ENCODE measurements at places on chromosomes 3 and 15.

DNA sequence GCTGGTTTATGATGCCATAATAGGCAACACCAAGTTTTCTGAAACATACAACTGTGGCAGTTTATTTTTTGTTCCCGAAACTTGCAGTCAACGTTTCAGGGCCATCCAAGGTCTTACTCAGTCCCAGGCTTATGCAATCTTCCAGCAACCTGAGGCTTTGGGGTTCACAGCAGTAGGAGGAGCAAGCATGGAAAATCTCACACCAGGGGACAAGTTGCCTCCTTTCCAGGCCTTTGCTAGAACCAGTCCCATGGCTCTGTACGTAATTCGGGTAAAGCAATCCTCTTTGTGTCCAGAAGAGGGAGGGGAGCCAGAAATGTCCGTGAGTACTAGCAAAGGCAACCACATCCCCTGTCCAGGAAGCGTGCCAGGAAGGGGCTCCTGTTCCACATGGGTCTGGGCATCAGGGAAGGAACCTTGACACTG lies 4.7 kb upstream of the FAM240A start:
- no peak for DNase-seq

DNA sequence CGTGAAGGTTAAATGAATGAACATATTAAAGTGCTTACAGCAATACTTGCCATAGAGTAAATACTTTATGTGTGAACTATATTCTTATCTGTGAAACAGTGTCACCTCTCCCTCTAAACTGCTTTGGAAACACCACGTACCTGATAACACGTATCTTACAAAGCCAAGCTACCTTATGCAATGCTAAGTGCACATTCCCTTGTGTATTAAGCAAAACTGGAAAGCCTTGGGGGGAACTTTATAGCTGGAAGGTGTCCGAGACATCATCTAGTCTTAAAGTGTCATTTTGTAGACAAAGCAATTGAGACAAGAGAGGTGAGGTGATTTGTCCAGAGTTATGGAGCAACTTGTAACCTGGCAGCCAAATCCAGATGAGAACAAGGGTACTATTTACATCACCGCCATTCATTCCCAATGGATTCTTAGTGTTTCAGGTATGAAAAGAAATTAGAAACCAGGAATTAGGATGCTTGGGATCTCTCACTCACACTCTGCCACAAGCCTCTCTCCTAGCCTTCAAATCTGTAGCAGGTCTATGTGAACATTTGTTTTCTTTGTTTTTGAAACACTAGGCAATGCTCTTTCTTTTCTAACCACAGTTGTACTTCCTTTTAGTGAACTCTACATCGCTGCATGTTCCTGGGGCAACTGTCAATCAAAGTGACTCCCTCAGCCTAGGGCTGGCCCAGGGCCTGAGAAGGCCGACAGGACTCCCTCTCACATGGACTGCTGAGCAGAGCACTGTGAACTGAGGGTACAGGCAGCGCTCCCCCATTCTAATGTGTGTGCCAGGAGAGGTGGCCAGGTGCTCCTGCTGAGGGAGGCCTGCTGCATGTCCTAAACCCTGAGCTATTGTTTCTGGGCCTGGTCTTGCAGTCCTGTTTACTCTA lies 13.9 kb upstream of the MGLL start:
- DNase-seq, result no peak

DNA sequence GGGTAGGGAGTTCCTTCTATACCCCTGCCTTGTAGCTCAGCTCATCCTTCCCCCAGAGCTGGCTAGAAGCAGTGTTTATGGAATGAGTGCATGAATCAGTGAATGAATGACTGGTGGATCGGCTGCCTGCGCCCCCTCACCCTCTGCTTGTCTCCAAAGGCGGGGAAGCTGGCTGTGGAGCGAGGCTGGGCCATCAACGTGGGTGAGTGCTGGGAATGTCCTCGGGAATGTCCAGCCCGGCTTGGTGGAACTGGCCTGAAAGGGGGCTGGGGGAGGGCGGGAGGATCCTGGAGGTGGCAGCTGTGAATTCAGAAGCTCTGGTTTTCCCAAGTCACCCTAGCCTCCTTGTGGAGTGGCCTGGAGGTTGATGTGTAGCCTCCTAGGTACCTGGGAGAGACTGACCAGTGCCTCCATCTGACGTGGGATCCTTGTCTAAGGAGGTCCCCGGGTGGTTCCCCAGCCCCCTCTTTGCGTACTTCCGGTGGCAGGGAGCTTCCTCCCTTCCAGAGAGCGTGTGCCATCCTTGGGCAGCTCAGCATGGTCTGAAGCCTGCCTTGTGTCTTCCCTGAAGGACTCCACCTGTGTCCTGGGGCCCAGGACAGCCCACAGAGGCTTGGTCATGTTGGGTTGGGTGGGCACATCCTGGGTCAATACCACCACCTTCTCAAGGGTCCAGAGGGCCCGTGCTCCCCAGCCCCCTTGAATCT lies 18.4 kb downstream of the HDAC11 start:
- no peak for DNase-seq

DNA sequence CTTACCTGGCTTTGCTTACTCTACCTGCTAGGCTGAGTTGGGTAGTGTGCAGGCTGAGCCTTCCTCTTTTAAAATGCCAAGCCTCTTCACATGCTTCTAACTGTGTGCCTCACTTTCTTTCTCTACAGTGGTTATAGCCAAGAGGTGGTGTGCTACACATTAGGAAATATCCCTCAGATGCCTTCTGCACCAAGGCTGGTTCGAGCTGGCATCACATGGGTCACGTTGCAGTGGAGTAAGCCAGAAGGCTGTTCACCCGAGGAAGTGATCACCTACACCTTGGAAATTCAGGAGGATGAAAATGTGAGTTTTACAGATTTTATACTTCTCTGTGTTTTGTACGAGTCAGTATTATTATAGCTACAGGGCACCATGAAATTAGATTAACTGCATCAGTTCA lies 117.8 kb downstream of the GHSR start:
- no peak for DNase-seq

DNA sequence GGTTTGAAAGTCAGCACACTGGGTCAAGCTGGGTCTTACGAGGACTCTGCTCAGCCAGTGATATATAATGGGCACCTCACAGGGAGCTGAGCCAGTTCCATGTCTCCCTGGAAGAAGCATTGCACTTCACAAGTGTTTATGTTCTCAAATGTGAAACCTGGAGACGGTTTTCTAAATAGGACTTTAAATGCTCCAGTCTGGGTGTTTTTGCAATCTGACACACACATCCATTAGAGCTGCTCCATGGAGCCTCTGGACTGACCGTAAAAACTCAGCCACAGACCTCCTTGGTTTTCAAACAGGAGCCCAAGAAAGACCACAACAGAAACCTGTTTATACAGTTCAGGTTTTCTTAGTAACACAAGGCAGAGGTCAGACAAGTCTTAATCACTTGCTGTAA lies 201.3 kb upstream of the LRIG1 start:
- DNase-seq, result no peak

DNA sequence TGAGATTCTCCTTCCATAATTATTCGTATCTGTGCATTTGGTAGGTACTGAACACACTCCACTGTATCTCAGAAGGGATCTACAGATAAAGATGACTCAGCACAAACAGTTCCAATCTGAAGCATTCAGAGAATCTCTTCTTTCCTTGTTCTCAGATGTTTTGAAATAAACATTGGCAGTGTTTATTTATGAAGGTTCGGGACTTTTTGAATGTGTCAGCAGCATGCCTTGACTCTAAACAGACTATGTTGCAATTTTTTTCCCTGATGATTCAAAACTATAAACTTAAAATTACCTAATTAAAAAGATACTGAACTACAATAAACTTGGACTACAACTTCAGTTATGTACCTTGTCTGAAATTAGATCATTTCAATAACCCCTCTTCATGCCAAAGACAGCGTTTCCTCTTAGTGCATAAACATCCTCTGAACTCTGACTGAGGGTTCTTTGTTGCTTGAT lies 612.9 kb upstream of the TBL1XR1 start:
- no peak for DNase-seq

DNA sequence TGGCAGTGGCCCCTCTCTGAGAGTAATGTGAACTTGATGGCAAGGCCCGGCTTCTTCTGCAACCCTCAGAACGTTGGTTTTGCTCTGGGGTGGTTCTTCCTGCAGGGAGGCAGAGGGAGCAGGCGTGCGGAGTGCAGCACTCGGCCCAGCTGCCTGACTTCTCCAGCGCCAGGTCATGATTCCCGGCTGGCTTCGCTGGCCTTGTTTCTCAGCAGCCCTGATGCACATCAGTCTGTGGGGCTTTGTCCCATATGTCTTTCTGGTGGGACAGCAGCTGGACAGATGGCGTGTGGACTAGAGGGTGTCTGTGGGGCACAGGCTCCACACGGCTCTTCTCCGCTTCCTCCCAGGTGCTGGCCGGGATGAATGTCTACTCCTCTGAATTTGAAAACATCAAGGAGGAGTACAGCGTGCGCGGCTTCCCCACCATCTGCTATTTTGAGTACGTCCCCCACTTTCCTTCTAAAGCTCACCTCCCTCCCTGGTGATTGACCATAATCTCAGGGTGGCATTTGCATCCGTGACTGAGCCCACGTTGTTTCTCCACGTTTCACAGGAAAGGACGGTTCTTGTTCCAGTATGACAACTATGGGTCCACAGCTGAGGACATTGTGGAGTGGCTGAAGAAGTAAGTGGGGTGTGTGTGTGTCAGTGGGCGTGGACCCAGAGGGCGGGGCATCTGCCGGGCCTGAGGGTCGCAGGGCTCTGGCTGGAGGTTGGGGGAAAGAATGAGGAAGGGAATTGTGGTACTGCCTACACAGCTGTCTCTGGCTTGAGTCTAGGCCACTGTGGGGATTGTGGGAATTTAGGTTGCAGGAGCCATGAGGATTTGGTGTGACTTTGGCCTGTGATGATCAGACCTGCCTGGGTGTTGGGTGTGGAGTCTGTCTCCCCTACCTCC lies 57.1 kb downstream of the PDIA5 start:
- no peak for DNase-seq

DNA sequence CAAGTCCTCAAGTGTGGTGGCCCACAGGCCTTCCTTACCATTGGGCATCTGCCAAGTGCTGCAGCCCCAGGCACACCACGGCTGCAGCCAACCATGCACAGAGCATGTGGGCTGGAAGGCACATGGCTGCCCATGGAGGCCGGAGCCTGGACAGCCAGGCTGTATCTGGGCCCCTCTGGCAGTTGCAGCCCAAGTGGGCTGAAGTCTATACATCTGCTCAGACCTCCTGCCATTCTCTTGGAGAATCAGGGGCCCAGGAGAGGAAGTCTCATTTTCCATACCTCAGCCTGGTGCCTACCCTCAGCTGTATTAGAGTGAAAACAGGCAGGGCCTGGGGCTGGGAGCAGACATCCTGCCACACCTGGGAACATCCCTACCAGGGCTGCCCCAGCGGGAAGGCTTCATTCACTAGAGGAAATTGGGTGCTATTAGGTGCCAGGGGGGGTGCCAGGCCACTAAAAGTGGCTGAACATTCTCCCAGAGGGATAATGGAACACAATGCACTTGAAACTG lies 48.0 kb upstream of the SLCO2A1 start:
- no peak for DNase-seq

DNA sequence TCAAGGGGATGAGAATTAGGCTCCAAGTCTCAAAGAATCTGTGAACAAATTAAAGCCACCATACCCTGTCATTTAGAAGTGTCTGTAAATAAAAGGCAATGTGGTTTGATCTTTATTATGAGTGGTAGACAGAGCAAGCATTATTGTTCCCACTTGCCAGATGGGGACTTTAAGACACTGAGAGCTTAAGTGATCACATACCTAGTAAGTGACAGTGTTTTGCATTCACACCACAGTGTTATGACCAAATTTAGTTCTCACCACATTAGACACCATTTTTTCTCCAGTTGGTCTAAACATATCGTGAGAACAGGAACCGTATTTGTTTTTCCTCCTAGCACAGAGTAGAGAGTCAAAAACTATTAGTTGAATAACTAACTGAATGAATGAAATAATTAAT lies 13.2 kb upstream of the ZBED2 start:
- DNase-seq, result no peak

DNA sequence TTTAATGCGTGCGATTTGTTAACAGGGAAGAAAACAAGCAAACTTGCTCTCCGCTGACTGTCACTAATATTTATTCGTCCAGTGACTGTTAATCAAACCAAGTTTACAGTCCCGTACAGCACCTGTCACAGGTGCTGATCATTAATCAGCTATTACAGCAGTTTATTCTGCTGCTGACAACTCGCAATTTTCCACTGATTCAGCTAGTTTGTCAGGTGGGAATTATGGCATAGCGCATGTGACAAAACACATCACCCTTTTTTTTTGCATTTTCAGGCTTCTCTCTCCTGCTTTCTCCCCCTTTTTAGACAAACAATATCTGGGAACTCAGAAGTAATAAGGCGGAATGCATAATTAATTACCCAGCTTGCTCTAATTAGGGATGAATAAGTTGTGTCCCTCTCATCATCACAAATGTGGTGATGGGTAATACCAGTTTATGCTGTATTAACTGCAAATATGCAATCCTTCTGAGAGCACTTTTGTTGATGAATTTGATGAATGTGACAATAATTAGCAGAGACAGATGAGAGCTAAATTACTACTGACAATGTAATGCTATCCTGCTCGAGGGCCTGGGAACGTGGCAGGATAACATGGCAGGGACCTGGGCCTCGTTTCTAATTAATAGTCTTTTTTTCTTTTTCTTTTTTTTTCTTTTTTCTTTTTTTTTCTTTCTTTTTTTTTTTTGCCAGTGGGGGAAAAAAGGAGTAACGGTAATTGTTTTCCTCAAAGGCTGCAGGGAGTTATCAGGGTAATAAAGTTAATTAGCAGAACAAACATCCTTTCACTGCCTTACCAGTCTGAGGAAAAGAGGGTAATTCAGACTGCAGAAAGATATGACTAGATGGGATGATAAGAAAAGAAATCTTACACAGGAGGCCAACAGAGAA lies 150.3 kb upstream of the SOX2 start:
- DNase-seq, result no peak

GRCh38 chr3:60588806-60589205 lies 662.4 kb downstream of the FHIT start:
- DNase-seq, result no peak
